Lung microvascular endothelial cell (primary cell): ENCODE measurements at places on chromosomes 11 and 22.

DNA sequence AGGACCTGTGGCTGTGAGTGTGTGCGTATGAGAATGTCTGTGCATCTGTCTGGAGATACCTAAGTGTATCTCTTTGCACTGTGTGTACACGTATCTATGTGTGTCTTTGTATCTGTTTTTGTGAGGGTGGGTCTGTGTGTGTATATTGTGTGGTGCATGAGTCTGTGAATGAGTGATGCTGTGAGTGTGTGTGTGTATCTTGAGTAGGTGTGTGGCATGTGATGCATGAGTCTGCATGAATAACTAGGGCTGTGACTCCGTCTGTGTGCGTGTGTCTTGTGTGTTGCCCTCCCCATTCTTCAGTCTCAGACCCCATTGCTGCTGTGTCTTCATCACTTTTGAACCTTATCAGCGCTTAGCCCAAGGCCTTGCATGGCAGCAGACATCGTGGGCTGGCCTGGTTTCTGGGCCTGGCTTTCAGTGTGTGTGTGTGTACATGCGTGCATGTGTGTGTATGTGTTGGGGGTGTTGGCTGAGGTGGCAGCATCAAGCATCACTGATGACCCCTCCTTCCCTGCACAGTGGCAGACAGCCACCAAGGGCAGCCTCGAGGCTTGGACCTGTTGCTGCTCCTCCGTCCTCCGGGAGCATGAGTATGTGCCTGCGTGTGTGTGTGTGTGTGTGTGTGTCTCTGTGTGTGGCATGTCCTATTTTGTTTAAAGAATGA is 1.4 kb downstream of the SGSM1 start:
- DNase-seq: peak; percentile 20

- no peak for DNase-seq
These were observed 5.2 kb downstream of the NCAPH2 start for GRCh38 chr22:50513175-50513574.

GRCh38 chr11:12122083-12122482 is 11.7 kb downstream of the MICAL2 start:
- DNase-seq: peak; percentile 33

DNA sequence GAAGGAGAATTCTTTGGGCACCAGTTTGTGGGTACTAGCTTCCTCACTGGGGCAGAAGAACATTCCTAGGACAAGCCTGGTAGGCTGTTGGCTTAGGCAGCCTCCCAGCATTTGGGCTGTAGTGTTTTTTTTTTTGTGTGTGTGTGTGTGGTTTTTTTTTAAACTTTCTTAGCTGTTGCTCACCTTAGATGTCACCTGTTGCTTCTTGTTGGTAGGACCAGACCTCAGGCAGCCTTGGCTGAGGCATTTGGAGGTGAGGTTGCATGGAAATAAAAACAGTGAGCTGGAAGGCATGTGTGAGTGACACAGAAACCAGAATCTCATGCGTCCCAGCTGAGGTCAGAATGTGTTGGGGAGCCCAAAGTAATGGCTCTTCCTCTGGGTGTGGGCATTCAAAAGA is 21.3 kb downstream of the AMPD3 start:
- DNase-seq: no peak

DNA sequence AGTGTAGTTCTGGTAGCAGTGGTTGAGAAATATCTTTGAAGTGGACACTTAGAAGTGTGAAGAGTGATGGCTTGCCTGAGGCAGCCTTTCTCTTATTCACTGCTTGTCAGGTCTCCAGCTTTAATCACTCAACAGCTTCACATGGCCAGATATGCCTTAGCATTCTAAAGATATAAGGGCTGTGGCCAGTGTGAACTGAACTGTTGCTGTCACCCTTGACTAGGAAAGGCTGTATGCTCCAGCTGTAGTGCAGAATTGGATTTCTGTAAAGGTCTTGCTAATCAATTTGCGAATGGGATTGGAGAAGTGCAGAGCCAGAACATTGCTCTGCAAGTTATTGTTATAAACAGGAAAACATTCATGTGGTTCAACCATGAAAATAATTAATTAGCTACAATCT is 266.7 kb downstream of the TMEM135 start:
- no peak for DNase-seq

GRCh38 chr11:25615069-25615468 is 716.9 kb upstream of the ANO3 start:
- DNase-seq: no peak

DNA sequence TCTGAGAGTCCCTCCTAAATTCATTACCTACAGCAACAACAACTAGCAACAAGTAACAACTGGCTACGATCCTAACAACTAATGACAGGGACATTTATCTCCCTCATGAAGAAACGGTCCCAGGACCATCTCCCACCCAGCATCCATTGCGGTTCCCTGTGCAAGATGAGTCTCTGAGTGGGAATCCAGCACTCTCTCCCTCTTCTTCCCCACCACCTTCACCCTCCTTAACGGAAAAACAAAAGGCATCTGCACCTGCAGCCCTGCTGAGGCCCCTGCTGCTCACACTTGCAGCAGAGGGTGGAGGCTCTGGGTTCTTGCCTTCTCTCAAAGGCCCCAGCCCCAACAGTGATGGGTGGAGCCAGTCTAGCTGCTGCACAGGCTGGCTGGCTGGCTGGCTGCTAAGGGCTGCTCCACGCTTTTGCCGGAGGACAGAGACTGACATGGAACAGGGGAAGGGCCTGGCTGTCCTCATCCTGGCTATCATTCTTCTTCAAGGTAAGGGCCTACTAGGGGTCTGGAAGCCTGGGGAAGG is at the start of gene CD3G:
CD3G (plus strand) TSS at position 364 of the 535 bp plus-strand sequence; CDS start at position 444, 80 bp downstream.
- DNase-seq: no peak

DNA sequence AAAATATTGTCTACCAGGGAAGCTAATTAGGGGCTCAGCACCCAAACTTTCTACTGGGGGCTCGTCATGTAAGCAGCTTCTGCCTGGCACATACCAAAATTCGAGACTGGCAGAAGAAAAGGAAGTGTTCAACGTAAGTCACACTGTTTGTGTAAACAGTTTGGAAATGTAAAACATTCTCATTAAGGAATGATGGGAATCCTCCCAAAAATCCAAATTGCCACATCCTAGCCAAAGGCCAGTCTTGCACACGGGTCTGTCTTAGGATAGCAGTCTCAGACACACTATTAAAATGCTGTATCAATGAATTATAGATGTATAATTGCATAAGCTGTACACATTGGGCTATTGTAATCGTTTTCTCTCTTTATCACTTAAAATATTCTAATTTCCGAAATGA is 28.9 kb downstream of the CUL5 start:
- no peak for DNase-seq
